ENCODE measurements at places on chromosomes 11 and 22.
A peak's percentile ranks its signal among the peaks of the same experiment; 100 is the strongest.

- no peaks in the 10 kb centered on the region for H3K27me3 ChIP-seq
- no peak overlapping the region for H3K27ac ChIP-seq
- H3K4me1 ChIP-seq, result no peaks in the 10 kb centered on the region
- H3K4me3 ChIP-seq, result no peak overlapping the region
- no peaks in the 10 kb centered on the region for H3K36me3 ChIP-seq
Measured at GRCh38 chr11:70483077-70483861, 84.9 kb downstream of the CTTN start.

DNA sequence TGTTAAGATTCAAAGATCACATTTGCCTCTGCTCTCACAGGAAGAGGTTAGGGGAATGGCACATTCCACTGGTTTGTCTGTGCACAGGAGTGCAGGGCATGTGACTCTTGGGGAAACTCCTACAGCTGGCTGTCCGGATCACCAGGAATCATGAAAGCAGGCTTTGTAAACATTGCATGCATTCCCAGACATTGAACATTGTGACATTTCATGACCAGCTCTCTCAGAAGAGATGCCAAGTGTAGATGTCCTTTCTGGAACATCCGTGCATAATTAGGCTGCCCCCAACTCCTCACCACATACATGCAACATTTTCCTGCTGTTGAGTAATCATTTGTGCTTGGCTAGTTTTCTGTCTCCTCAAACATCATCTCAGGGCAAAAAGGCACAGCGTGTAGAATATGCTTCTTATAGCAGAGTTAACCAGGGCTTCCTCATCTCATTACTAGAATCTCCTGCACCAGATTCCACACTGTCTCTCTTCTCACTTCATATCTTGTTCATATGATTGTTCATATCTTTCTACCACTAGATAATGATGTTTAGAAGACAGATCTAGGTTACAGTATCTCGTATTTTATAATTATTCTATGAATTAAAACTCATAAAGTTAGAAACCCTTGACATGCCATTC is 694.7 kb downstream of the NTM start:
- H3K4me1 ChIP-seq, result no peaks in the 10 kb centered on the region
- no peaks in the 10 kb centered on the region for H3K36me3 ChIP-seq
- DNase-seq, result no peak
- H3K27ac ChIP-seq, result no peak overlapping the region

- peaks cover 44% of the 10 kb centered on the region for H3K4me1 ChIP-seq
- no peak overlapping the region for H3K27ac ChIP-seq
- H3K4me3 ChIP-seq, result no peak overlapping the region
- DNase-seq, result no peak
Measured at GRCh38 chr11:16095756-16096155, 260.6 kb downstream of the SOX6 start.

GRCh38 chr11:30436801-30437200 is 113.9 kb downstream of the ARL14EP start:
- H3K4me3 ChIP-seq, result no peak overlapping the region
- H3K4me1 ChIP-seq, result no peaks in the 10 kb centered on the region
- no peaks in the 10 kb centered on the region for H3K36me3 ChIP-seq
- no peak overlapping the region for H3K27ac ChIP-seq
- no peak for DNase-seq

DNA sequence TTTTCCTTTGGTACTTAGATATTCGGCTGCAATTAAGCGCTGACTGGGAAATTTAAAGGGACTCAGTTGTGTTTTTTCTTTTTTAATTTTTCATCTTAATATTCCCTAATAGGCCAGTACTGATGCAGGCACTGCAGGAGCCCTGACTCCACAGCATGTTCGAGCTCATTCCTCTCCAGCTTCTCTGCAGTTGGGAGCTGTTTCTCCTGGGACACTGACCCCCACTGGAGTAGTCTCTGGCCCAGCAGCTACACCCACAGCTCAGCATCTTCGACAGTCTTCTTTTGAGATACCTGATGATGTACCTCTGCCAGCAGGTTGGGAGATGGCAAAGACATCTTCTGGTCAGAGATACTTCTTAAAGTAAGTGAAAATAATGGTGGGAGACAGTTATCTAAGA is 3.8 kb downstream of the YAP1 start:
- no peak overlapping the region for H3K4me3 ChIP-seq
- peaks cover 68% of the 10 kb centered on the region for H3K4me1 ChIP-seq
- no peak for DNase-seq
- no peak overlapping the region for H3K27ac ChIP-seq
- peaks cover 4% of the 10 kb centered on the region for H3K36me3 ChIP-seq

- no peaks in the 10 kb centered on the region for H3K27me3 ChIP-seq
- no peak overlapping the region for H3K27ac ChIP-seq
- no peaks in the 10 kb centered on the region for H3K36me3 ChIP-seq
- DNase-seq, result no peak
Measured at GRCh38 chr11:77026743-77027142, 7.5 kb upstream of the B3GNT6 start.

DNA sequence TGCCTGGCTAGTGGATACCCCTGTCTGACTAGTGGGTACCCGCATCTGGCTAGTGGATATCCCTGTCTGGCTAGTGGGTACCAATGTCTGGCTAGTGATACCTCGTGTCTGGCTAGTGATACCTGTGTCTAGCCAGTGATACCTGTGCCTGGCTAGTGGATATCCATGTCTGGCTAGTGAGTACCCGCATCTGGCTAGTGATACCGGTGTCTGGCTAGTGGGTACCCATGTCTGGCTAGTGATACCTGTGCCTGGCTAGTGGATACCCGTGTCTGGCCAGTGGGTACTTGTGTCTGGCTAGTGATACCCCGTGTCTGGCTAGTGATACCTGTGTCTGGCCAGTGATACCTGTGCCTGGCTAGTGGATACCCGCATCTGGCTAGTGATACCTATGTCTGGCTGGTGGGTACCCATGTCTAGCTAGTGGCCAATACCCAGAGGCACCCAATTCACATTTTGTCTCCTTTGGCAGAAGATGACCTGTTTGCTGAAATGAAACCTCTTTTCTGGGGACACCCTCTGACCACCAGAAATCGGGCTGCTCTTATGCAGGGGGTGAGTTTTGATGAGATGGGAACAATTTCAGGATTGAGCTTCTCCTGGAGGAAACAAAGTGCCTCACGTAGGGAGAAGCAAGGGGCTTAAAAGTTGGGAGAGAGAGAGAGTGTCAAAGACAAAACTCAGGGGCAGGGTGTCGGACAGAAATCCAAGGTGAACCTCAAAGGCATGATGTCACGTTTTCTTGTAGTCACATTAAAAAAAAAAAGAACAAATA is 63.4 kb downstream of the SMIM38 start:
- H3K4me3 ChIP-seq, result no peak overlapping the region
- H3K27ac ChIP-seq, result no peak overlapping the region
- peaks cover 5% of the 10 kb centered on the region for H3K27me3 ChIP-seq

GRCh38 chr11:3882655-3883054 is 27.2 kb downstream of the STIM1 start:
- no peak for DNase-seq
- peaks cover 5% of the 10 kb centered on the region for H3K4me1 ChIP-seq
- H3K27me3 ChIP-seq, result no peaks in the 10 kb centered on the region
- no peaks in the 10 kb centered on the region for H3K36me3 ChIP-seq
- H3K27ac ChIP-seq, result no peak overlapping the region

DNA sequence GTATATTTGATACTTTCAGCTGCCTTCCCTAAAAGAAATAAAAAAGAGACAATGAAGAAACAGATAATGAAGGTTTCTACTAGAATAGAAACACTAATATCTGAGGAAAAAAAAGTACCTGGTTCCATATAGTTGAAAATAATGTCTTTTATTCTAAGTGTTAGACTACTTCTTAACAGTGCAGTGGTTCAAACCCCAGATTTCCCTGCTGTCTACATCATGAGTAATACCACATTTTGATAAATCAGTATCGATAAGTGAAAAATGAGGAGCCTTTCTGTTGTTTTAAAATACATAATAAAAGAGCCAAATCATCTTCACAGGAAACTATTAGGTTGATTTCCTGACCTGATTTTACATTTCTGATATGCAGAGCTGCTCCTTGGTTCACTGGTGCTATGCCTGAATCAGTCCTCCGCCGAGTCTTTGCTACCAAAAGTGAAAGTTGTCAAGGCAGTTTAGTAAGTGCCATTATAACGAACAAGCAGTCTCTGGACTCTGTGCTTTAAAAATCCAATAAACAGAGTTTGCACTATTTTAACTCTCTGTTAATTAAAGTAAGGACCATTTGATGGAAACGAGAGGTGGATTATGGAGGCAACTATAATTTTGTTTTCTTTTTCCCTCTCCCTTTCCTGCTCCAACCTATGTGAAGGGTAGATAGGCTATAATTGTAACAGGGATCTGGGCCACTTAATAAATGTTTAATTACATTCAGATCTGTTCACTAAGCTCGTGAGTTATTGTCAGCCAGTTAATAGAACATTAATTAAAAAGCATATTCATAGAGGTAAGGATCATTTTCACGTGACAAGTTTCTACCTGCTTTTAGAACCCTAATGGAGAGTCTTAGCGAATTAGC is 724.5 kb upstream of the RAG2 start:
- H3K27me3 ChIP-seq, result no peaks in the 10 kb centered on the region
- no peak overlapping the region for H3K4me3 ChIP-seq
- no peak overlapping the region for H3K27ac ChIP-seq
- no peak for DNase-seq
- H3K4me1 ChIP-seq, result no peaks in the 10 kb centered on the region

GRCh38 chr11:68684385-68685356 is at the start of gene GAL:
Gene GAL (plus strand): TSS chr11:68684544. CDS start chr11:68684924, 380 bp downstream.
- peaks cover 78% of the 10 kb centered on the region for H3K27me3 ChIP-seq
- peak; percentile 63 for DNase-seq
- H3K4me3 ChIP-seq, result peak within 1 kb of the TSS; percentile 58

DNA sequence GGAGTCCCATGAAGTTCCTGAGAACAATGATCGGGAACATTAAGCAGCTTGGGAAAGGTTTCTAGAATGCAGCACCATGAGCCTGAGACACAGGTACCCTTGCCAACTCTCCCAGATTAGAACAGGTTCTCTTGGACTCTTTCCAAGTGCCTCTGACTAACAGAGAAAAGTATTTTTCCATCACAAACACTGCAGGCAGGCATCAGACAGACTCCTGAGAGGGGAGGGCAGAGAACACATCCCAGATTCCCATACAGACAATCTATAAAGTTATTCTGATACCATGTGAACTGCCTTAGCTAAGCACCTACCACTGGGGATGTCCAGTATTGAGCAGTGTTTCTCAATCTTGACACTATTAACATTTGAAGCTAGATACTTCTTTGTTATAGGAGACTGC is 27.3 kb downstream of the SERGEF start:
- no peak overlapping the region for H3K27ac ChIP-seq
- no peaks in the 10 kb centered on the region for H3K36me3 ChIP-seq
- H3K27me3 ChIP-seq, result no peaks in the 10 kb centered on the region
- no peaks in the 10 kb centered on the region for H3K4me1 ChIP-seq

- H3K36me3 ChIP-seq, result no peaks in the 10 kb centered on the region
- H3K4me3 ChIP-seq, result no peak overlapping the region
- peaks cover 3% of the 10 kb centered on the region for H3K4me1 ChIP-seq
Measured at GRCh38 chr11:134049303-134049702, 19.6 kb upstream of the JAM3 start.

DNA sequence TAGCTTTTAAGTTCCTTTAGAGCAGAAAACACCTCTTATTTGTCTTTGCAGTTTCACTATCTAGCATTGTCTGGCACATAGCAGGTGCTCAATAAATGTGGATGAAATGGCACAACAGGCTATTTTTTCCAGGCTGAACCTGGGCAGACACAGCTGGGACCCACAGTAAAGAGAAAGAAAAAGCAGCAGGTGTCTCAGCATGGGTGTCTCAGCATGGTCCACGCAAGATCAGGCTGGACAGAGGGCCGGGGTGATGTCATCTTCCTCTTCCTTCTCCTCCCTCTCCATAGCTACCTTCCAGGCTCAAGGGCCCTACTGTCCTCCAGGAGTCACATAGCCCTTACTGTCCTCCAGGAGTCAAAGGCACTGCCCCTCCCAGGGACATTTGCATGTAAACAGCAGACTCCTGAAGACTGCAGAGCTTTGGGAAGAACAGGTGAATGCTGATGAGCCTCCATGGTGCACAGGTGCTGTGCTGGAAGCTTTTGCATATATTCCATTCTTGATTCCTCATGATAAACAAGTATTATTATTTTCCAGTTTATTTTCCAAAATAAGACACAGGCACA is 65.2 kb downstream of the DSCAML1 start:
- H3K27ac ChIP-seq, result no peak overlapping the region
- no peaks in the 10 kb centered on the region for H3K36me3 ChIP-seq
- peaks cover 9% of the 10 kb centered on the region for H3K4me1 ChIP-seq
- H3K27me3 ChIP-seq, result no peaks in the 10 kb centered on the region
- no peak for DNase-seq

- H3K36me3 ChIP-seq, result no peaks in the 10 kb centered on the region
- no peaks in the 10 kb centered on the region for H3K27me3 ChIP-seq
- DNase-seq, result no peak
- no peak overlapping the region for H3K4me3 ChIP-seq
- no peak overlapping the region for H3K27ac ChIP-seq
Measured at GRCh38 chr22:33272180-33272579, 214.0 kb upstream of the SYN3 start.

DNA sequence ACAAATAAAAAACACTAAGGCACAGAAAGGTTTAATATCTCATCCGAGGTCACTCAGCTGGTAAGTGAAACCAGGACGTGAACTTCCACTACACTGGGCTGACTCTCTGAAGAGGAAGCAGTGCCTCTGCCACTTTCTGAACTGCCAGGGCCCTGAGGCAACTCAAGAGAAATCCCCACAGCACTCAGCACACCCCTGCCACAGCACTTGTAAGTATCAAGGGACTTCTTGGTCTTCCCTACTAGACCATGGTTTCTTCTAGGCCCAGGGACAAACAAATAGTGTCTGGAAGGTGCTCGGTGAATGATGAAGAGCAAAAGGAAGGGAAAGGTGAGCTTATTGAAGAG is 49.7 kb downstream of the RPL27A start:
- no peak overlapping the region for H3K4me3 ChIP-seq
- H3K27ac ChIP-seq, result no peak overlapping the region
- H3K36me3 ChIP-seq, result no peaks in the 10 kb centered on the region
- no peak for DNase-seq
- H3K4me1 ChIP-seq, result no peaks in the 10 kb centered on the region
- H3K27me3 ChIP-seq, result no peaks in the 10 kb centered on the region

DNA sequence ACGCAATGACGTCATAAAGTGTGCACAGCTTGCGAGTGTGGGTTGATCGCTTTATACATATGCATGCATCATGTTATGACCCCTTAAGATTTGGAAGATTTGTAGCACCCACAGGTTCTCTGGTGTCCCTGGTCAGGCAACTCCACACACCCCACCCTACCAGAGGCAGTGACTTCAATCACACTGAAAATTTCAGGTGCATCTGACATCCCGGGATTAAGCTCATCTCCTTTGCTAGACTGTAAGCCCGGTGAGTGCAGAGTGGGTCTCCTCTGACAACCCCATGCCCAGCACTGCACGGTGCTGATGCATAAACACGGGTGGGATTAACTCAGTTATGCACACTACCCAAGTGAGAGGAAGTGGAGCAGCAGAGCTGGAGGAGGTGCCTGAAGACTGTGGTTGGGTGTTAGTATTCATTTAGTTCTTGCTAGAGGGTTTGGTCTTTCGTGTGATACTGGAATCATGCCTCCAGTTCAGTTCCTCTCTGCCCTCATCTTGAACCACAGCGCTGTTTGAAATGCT is 6.5 kb downstream of the ARSA start:
- DNase-seq, result no peak
- peaks cover 20% of the 10 kb centered on the region for H3K4me1 ChIP-seq
- H3K4me3 ChIP-seq, result peak overlapping the region; percentile 33
- peaks cover 22% of the 10 kb centered on the region for H3K27me3 ChIP-seq
- no peaks in the 10 kb centered on the region for H3K36me3 ChIP-seq

- H3K27me3 ChIP-seq, result no peaks in the 10 kb centered on the region
- no peaks in the 10 kb centered on the region for H3K36me3 ChIP-seq
- no peaks in the 10 kb centered on the region for H3K4me1 ChIP-seq
- DNase-seq, result no peak
Measured at GRCh38 chr11:67491276-67492068, 8.6 kb downstream of the AIP start.

All from neural progenitor cell (in vitro differentiated cells).